T-cell (primary cell): ENCODE measurements at places on chromosomes 16 and 17.

GRCh38 chr16:56336071-56336688 lies 89.2 kb downstream of the AMFR start:
- H3K4me1 ChIP-seq = no peaks in the 10 kb centered on the region
- H3K4me3 ChIP-seq = no peak overlapping the region
- H3K27me3 ChIP-seq = no peaks in the 10 kb centered on the region
- no peaks in the 10 kb centered on the region for H3K36me3 ChIP-seq
- no peak for DNase-seq
- H3K27ac ChIP-seq = no peak overlapping the region

DNA sequence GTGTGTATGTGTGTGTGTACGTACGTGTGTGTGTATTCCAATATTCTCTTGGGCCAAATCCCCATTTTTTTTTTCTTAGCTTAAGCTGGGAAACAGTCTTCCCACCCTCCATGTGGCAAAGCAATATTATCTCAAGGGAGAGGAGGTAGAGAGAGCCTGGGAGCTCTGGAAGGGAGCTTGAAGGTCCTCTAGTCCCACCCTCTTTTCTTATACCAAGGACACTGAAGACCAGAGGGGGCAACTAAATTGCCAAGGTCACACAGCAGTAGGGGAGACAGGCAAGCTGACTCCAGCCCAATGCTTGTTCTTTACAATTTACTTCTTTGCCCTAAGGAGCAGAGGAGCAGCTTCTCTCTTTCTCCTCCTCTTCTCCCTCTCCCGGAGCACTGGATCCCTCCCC lies 6.8 kb downstream of the SRCIN1 start:
- H3K4me3 ChIP-seq = no peak overlapping the region
- DNase-seq = no peak
- H3K27me3 ChIP-seq = peaks cover 2% of the 10 kb centered on the region
- H3K36me3 ChIP-seq = no peaks in the 10 kb centered on the region
- H3K27ac ChIP-seq = no peak overlapping the region
- peaks cover 2% of the 10 kb centered on the region for H3K4me1 ChIP-seq

- no peak overlapping the region for H3K27ac ChIP-seq
- H3K27me3 ChIP-seq = no peaks in the 10 kb centered on the region
- H3K4me1 ChIP-seq = no peaks in the 10 kb centered on the region
- no peak for DNase-seq
Observed at GRCh38 chr16:64074706-64075105, 1047.2 kb downstream of the CDH11 start.

DNA sequence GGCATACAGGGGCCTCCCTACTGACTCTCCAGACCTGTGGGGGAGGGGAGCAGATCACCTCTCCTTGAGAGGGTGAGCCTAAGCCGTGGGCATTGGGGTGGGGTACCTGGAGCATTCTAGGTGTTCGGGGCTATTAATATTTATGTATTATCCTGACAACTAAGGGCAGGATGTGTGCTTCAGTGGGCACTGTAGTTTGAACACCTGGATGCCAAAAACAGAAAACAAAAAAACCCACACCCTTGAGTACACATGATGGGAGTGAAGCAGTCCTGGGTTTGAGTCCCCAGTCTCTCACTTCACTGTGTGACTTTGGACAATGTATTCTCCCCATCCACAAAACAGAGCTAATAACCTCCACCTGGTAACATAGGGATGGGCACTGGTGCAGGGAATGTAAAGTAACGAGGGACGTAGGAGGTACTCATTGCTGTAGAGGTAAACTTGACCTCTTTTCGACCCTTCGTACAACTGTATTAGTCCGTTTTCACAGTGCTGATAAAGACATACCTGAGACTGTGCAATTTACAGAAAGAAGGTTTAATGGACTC lies 257.8 kb downstream of the CPPED1 start:
- DNase-seq = no peak
- no peak overlapping the region for H3K4me3 ChIP-seq
- H3K27ac ChIP-seq = no peak overlapping the region

DNA sequence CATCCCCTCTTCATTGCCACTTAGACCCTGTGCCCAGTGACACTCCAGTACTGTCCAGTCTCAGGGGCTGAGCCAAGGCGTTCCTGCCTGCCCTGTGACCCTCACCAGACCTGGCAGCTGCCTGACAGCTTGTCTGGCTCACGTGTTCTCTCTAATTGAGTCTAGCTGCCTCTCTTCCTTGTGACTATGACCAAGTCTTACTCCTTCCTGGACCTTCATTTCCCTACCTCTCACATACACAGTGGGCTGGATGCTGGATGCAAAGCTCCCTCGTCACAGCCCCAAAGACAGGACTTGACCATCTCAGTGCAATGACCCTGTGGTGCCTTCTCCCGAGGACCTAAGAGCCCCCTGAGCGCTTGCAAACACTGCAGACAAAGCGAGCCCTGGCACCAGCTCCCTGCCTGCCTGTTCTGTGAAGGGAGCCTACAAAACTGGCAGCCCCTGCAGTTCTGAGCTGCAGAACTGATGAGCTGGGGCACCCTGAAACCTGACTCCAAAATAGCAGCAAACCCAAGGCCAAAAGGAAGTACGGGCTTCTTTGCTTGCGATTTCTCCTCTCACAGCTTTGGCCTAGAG lies 1.7 kb downstream of the DEXI start:
- H3K27ac ChIP-seq = no peak overlapping the region
- peaks cover 40% of the 10 kb centered on the region for H3K4me1 ChIP-seq
- H3K27me3 ChIP-seq = no peaks in the 10 kb centered on the region
- peak overlapping the region; percentile 41 for H3K4me3 ChIP-seq

GRCh38 chr17:73956595-73957465 lies 246.6 kb upstream of the RPL38 start:
- H3K36me3 ChIP-seq = no peaks in the 10 kb centered on the region
- H3K4me3 ChIP-seq = no peak overlapping the region
- peak; percentile 37 for DNase-seq
- no peak overlapping the region for H3K27ac ChIP-seq
- H3K4me1 ChIP-seq = peaks cover 16% of the 10 kb centered on the region

DNA sequence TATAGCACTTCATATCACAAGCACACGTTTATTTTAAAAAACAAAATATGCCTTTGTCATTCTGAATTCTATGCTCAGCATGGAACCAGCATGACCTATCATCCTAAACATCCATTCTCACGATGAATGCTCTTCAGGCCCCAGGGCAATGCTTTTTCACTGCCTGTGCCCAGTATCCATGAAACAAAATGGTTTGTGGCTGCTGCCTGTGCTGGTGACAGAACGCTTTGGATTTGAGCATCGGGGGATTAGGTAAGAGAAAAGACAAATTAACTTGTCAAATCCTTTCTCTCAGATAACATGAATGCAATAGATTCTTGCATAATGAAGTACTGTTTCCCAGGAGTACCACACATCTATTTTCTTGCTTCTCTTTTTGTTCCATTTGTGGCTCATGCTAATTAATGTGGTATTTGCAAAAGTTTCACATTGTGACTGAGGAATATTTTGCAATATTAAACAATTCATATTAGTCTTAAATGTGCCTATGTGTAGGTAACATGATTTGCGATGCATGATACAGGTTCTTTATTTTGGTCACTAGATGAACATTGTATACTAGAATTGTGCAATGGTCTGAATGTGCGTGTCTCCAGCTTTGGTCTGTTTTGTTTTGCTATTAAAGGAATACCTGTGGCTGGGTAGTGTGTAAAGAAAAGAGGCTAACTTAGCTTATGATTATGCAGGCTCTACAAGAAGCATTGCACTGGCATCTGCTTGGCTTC lies 25.8 kb upstream of the SRSF1 start:
- H3K27me3 ChIP-seq = peaks cover 10% of the 10 kb centered on the region
- no peaks in the 10 kb centered on the region for H3K36me3 ChIP-seq
- H3K4me3 ChIP-seq = no peak overlapping the region
- no peaks in the 10 kb centered on the region for H3K4me1 ChIP-seq

DNA sequence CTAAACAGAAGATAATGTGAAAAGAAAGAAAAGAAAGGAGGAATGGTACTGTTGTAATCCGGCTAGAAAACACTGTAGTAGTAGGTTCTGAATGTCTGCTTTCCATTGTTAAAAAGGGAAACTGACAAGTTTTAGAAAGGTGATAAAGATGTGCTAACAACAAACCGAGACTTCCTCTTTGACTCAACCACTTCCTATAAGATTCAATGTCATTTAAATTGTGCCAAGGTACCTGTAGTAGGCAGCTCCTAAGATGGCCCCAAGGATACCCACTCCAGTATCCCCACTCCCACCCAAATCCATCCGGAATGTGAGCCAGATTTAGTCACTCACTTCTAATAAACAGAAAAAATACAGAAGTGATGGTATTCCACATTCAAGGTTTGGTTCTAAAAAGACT lies 31.2 kb downstream of the XYLT1 start:
- H3K36me3 ChIP-seq = no peaks in the 10 kb centered on the region
- H3K4me3 ChIP-seq = no peak overlapping the region

GRCh38 chr17:64496348-64496785 lies 487 bp downstream of the POLG2 start:
- DNase-seq = no peak
- peaks cover 6% of the 10 kb centered on the region for H3K36me3 ChIP-seq
- no peaks in the 10 kb centered on the region for H3K27me3 ChIP-seq
- H3K4me1 ChIP-seq = peaks cover 36% of the 10 kb centered on the region

- no peak overlapping the region for H3K27ac ChIP-seq
- H3K4me1 ChIP-seq = peaks cover 12% of the 10 kb centered on the region
- no peaks in the 10 kb centered on the region for H3K36me3 ChIP-seq
- H3K4me3 ChIP-seq = no peak overlapping the region
Observed at GRCh38 chr16:66538910-66539309, 11.0 kb downstream of the TK2 start.

GRCh38 chr17:82246365-82247181 lies 17.7 kb downstream of the SLC16A3 start:
- H3K27ac ChIP-seq = no peak overlapping the region
- H3K4me1 ChIP-seq = peaks cover 45% of the 10 kb centered on the region
- H3K4me3 ChIP-seq = no peak overlapping the region
- H3K27me3 ChIP-seq = no peaks in the 10 kb centered on the region
- H3K36me3 ChIP-seq = peaks cover 92% of the 10 kb centered on the region

GRCh38 chr17:31584438-31585279 lies 193.2 kb downstream of the RAB11FIP4 start:
- peaks cover 19% of the 10 kb centered on the region for H3K27me3 ChIP-seq
- H3K4me3 ChIP-seq = no peak overlapping the region
- H3K36me3 ChIP-seq = no peaks in the 10 kb centered on the region
- H3K27ac ChIP-seq = no peak overlapping the region

DNA sequence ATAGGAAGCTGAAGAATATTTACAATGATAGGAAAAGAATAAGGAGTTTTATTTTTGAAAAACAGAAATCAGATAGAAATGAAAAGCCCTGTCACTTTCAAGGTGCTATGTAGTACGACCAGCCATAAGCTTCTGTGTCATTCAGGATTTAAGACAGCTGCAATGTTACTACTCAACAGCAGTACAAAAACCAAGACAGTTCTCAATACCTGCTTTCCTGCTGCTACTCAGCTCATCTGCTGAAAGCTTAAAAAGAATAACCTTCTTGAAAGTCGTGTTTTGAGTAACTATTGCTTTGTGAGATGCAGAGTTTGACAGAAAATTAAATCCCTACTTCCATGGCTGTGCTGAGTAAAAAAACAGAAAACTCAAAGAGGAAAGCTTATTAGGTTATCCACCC lies 8.7 kb downstream of the GRB2 start:
- peaks cover 15% of the 10 kb centered on the region for H3K36me3 ChIP-seq
- peaks cover 56% of the 10 kb centered on the region for H3K4me1 ChIP-seq
- DNase-seq = no peak
- no peak overlapping the region for H3K4me3 ChIP-seq
- H3K27me3 ChIP-seq = no peaks in the 10 kb centered on the region

GRCh38 chr17:18300725-18301480 lies 13.9 kb downstream of the TOP3A start:
- H3K27ac ChIP-seq = no peak overlapping the region
- no peaks in the 10 kb centered on the region for H3K27me3 ChIP-seq
- no peak for DNase-seq
- no peaks in the 10 kb centered on the region for H3K4me1 ChIP-seq

DNA sequence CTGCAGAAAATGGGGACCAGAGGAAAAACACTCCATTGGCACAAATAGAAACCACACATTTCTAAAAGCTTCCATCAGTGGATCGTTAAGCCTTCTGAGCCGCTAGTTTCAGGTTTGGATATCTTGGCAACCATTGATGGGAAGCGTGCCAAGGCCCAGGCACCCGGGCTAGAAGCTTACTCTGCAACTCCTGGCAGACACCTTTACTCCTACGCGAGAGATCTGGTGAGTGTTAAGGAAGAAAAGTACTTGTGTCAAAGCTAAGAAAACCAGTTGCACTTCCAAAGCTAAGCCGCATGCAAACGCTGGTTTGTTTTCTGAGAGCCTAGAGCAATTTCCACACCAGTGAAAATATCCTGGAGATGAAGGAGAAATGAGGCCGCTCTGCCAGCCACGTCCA lies 472.4 kb downstream of the PMP22 start:
- no peak overlapping the region for H3K4me3 ChIP-seq
- no peaks in the 10 kb centered on the region for H3K4me1 ChIP-seq
- peaks cover 9% of the 10 kb centered on the region for H3K27me3 ChIP-seq
- H3K36me3 ChIP-seq = no peaks in the 10 kb centered on the region
- no peak for DNase-seq

- peak overlapping the region; percentile 94 for H3K4me3 ChIP-seq
- peak overlapping the region; percentile 98 for H3K27ac ChIP-seq
- peaks cover 10% of the 10 kb centered on the region for H3K4me1 ChIP-seq
- peaks cover 28% of the 10 kb centered on the region for H3K36me3 ChIP-seq
Observed at GRCh38 chr17:81871387-81872230, 472 bp upstream of the ARHGDIA start.

- H3K36me3 ChIP-seq = no peaks in the 10 kb centered on the region
- peaks cover 4% of the 10 kb centered on the region for H3K27me3 ChIP-seq
- no peaks in the 10 kb centered on the region for H3K4me1 ChIP-seq
- DNase-seq = no peak
- no peak overlapping the region for H3K4me3 ChIP-seq
Observed at GRCh38 chr16:85545227-85545818, 67.8 kb upstream of the GSE1 start.

DNA sequence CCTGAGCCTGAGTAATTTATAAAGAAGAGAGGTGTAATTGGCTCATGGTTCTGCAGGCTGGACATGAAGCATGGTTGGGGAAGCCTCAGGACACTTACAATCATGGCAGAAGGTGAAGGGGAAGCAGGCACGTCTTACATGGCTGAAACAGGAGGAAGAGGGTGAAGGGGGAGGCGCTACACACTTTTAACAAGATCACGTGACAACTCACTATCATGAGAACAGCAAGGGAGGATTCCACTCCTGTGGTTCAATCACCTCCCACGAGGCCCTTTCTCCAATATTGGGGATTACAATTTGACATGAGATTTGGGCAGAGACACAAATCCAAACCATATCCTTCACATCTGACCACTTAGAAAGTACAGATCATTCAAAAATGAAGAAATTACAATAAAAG lies 110.6 kb upstream of the SHISA6 start:
- no peaks in the 10 kb centered on the region for H3K27me3 ChIP-seq
- no peaks in the 10 kb centered on the region for H3K4me1 ChIP-seq
- no peak overlapping the region for H3K27ac ChIP-seq
- no peak overlapping the region for H3K4me3 ChIP-seq
- H3K36me3 ChIP-seq = no peaks in the 10 kb centered on the region

DNA sequence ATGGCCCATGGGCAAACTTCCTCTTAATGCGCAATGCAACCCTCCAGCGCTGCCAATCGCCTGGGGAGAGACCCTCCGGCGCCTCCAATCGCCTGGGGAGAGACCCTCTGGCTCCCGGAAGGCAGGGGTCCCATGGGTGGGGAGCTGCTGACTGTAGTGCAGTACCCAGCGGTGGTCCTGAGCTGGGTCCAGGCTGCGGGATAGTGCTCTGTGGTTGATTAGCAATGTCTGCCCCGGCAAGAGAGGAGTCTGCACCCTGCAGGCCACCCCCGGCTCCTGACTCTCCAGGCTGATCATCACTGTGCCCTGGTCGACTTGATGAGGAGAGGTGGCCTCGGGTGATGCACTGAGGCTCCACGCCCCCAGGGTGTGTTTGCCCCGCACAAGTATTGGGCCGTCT lies 44.6 kb upstream of the ZNF469 start:
- H3K4me3 ChIP-seq = no peak overlapping the region
- H3K4me1 ChIP-seq = no peaks in the 10 kb centered on the region
- H3K27me3 ChIP-seq = peaks cover 35% of the 10 kb centered on the region
- no peaks in the 10 kb centered on the region for H3K36me3 ChIP-seq
- DNase-seq = no peak
